Astrocyte (in vitro differentiated cells and primary cell): ENCODE measurements at places on chromosomes 11 and 22. TPM values are rescaled to one million over a fixed set of nuclear protein-coding genes. Genes with fewer than 3 reads are reported as not detected.

DNA sequence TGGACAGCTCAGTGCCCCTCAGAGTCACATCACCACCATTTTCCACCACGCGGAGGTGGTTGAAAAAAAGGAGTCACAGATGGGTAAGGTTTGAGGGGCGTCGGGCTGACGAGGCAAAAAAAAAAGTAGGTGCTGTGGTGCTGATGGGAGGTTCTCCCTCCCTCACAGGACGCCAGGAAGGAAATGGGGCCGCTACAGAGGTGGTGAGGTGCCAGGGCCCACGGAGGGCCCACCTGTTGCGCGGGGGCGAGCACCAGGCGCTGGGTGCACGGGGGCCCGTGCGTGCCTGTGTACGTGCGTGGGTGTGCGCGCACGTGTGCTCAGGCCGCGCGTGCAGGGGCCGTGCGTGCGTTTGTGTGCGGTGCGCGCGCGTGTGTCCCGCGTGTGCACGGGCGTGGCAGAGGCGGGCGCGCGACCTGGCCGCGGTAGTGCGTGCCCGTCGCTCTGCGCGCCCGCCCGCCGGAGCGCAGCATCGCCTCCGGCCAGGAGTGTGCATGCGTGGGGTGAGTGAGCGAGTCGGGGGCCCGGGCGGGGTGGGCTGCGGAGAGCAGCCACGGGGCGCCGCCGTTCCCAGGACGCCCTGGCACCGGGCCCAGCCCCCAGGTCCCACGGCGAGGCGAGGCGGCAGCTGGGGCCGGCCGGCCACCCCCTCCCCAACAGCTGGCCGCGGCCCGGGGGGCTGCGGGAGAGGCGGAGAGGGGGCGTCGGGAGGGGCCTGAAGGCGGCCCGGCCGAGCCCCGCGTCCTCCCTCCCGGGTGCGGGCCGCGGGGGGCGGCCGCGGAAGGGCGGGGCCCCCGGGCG, 2.8 kb downstream of the PDGFB start:
- no peaks in the 10 kb centered on the region for H3K36me3 ChIP-seq
- H3K4me3 ChIP-seq, result peak overlapping the region; percentile 23
- no peak for DNase-seq
- H3K27ac ChIP-seq, result no peak overlapping the region
- H3K27me3 ChIP-seq, result peaks cover 43% of the 10 kb centered on the region
- peaks cover 12% of the 10 kb centered on the region for H3K4me1 ChIP-seq

The TRIM66 gene
- 7.3 and 8.8 TPM in 2 replicates for total RNA-seq

The NRIP3 gene
- 9.8 and 11.6 TPM in 2 replicates for total RNA-seq

GRCh38 chr22:31637447-31637890, 24.5 kb downstream of the PISD start:
- no peak for DNase-seq
- H3K27me3 ChIP-seq, result no peaks in the 10 kb centered on the region
- no peak overlapping the region for H3K27ac ChIP-seq
- no peak overlapping the region for H3K4me3 ChIP-seq

DNA sequence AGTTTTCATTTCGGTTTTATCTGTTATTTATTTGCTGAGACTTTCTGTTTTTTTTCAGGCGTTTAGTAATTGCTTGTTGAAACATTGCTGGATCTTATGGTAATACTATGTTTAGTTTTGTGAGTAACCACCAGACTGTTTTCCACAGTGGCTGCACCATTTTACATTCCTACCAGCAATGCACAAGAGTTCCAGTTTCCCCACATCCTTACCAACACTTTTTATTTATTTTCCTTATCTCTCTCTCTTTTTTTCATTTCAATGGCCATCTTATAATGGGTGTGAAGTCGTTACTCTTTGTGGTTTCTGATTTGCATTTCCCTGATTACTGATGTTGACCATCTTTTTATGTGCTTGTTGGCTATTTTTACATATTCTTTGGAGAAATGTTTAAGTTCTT, 23.7 kb downstream of the USP47 start:
- H3K4me1 ChIP-seq, result no peaks in the 10 kb centered on the region
- peak; percentile 36 for DNase-seq
- no peak overlapping the region for H3K27ac ChIP-seq

- peaks cover 65% of the 10 kb centered on the region for H3K36me3 ChIP-seq
- no peak overlapping the region for H3K4me3 ChIP-seq
- no peak for DNase-seq
- peak overlapping the region; percentile 18 for H3K27ac ChIP-seq
- H3K4me1 ChIP-seq, result peaks cover 15% of the 10 kb centered on the region
These were observed 11.9 kb downstream of the SNX19 start for GRCh38 chr11:130904380-130904779.
